Pancreas (tissue), 10 donors: ENCODE measurements at places on chromosomes 4 and X.

- no peak for DNase-seq
Observed at GRCh38 chrX:94742772-94743171, 1068.8 kb downstream of the FAM133A start.

DNA sequence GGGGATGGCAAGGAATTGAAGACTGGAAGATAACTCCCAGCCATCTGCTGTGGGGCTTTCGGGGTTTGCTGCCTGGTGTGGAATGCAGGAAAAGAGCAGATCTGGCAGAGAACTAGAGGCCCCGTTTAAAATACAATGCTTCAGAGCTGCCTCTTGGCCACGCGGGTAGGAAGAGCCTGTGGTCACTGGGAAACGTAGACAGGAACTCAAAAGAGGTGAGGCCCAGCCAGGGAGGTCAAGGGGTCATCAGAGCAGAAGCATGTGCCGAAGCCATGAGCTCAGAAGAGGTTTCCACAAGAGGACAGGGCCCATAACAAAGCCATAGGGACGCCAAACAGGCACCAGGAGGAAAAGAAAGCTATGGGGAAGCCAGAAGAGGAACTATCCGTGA lies 14.5 kb upstream of the STS start:
- no peak for DNase-seq

DNA sequence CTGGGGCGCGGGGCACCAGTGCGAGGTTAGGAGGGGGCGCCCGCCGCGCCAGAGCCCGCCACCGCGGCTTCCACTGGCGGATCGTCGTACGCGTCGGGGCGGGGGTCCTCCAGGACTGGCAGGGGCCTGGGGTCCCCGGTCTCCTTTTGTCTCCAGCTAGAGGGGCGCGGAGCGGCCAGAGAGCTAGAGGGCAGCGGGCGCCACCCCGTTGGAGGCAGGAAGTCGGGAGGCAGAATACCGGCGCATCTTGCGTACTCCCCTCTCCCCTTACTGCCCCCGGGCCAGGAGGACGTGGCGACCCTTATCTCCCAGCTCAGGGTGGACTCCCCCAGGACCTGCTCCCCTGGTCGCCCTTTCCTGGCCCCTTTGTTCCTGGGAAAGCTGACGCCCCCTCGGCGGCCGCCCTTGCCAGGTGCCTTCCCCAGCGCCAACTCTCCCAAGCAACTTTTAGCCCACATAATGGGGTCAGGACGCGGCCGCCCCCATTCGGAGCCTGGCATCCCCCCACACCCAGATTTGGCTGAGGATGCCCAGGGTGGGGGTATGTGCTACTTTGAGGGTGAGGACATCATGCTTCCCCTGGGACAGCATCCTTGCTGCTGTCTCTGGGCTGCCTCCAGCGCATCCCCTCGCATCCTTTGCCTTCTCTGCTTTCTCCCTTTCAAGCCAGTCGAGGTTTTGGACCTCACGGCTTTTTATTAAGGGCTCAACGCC lies 933 bp downstream of the CNKSR2 start:
- DNase-seq = no peak

DNA sequence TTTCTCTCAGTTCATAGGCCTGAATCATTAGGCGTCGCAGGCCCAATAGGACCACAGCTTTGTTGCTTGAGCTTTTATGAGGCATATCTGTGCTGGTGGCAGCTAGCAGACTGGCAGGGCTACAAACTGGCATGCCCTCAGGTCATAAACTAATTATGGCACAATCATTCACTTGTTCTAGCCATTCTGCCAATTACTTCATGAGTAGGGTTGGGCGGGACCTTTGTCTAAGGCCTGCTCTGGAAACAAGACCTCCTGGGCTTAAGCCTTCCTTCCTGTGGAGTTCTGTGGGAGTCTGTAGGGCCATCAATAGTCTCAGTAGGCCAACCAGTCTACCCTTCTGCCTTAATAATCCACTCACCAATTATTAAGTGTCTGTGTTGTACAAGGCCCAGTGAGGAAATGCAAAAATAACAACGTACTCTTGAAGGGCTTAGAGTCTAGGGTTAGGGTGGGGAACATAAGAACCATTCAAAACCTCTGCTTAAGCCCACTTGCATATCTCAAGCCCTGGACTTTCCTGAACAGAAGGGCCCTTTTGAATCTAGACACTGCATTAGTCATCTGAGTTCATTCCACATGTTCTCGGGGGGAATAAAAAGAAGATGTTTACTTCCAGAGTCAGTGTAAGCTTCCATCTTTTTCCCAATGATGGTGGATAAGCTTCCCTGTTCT lies 44.5 kb downstream of the SHROOM4 start:
- DNase-seq = peak; percentile 22

DNA sequence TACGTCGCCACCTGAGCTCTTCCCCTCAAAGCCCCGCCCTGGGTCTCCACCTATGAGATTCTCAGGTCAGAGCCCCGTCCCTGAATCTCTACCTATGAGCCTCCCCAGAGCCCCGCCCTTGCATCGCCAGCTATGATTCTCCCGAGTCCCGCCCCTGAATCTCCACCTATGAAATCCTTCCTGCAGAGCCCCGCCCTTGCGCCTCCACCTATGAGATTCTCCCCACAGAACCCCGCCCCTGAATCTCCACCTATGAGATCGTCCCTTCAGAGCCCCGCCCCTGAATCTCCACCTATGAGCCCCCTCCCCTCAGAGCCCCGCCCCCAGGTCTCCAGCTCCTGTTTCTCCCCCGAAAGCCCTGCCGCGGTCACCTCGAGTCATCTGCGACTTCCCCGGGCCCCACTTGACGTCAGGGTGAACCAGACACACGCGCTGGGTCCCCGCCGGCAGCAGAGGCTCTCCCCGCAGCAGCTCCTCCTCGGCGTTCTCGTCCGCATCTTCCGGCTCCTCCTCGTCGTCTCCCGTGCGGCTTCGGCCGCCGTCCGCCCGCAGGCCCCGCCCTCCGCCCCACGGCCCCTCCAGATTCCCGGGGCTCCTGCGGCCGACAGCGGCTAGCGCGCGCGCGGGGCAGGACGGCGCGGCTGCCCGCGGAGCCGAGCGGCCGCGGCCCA lies 393 bp downstream of the GTPBP6 start:
- peak; percentile 99 for DNase-seq

GRCh38 chrX:139877710-139878414 lies 55.0 kb downstream of the ATP11C start:
- DNase-seq = no peak
